Muscle of arm (tissue), 14 donors: ENCODE measurements at places on chromosomes 7 and 10.

DNA sequence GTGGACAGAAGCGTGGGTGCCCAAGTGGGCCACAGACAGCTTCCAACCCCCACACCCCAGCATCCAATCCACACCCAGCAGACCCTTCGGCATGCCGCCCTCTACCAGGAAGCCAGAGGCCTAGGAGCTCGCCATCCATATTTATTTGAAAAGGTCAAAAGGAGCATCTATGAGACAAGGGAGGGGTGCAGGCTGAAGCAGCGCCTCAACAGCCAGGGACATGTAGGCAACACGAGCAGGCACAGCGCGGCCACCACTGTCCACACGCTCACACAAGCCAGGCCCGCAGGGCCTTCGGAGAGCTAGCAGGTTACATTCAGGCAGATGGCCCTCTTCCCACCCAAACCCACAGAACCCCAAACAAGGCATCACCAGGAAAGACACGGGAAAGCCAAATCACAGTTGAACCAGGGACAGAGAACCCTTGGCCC lies 34.6 kb downstream of the PSAP start:
- DNase-seq = no peak

GRCh38 chr7:73919694-73920375 lies 58.9 kb downstream of the TMEM270 start:
- DNase-seq = no peak

- DNase-seq = no peak
Observed at GRCh38 chr7:49166441-49166840, 242.1 kb downstream of the CDC14C start.

DNA sequence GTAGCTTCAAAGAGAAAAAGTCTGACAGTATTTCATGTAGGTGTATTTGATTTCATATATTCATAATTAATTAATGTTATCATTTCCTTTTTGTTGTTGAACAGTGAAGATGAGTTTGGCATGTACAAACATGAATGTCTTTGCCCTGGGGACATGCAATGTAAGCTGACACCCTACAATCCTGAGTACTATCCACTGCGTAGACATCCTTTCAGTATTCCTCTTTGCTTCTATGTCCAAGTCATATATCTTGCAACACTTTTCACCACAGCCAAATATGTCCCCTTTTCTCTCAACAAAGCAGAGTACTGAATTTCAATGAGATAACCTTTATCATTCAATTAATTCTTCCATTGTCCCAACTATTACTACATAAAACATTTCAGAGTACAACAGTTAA lies 93.6 kb downstream of the GPR37 start:
- DNase-seq = no peak

DNA sequence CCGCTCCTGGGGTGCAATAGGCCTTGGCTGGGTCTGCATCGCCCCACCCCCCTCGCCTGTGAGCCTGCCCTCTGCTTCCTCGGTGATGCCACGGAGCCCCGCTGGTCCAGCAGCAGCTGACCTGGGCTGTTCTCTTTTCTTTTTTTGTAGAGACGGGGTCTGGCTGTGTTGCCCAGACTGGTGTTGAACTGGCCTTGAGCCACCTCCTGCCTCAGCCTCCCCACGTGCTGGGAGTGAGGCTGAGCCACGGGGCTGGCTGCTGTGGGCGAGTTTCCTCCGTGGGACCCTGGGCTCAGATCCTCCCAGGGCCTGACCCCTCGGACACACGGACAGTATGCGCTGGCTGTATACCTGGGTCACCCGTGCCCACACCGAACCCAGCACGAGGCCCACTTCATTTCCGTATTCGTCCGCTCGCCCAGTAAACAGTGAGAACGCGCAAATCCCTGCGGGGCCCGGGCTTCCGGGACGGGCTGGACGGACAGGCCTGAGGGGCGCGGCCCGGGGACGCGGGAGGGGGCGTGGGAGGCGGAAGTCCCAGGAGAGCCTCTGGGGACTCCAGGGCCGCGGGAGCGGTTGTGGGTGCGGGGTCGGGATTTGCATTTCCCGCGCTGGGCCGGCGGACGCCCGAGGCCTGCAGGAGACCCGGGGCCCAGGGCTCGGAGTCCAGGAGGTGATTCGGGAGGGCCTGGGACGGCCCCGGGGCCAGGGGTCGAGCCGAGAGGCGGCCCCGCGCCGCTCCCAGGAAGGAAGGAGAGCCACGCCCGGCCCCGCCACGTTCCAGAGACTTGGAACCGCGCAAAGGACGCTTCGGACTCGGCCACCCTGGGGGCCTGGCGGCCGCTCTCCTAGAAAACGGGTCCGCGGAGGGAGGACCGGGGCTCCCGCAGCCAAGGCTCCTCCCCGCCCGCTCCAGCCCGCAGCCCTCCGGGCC lies 57.7 kb upstream of the DNAJB6 start:
- DNase-seq = no peak

DNA sequence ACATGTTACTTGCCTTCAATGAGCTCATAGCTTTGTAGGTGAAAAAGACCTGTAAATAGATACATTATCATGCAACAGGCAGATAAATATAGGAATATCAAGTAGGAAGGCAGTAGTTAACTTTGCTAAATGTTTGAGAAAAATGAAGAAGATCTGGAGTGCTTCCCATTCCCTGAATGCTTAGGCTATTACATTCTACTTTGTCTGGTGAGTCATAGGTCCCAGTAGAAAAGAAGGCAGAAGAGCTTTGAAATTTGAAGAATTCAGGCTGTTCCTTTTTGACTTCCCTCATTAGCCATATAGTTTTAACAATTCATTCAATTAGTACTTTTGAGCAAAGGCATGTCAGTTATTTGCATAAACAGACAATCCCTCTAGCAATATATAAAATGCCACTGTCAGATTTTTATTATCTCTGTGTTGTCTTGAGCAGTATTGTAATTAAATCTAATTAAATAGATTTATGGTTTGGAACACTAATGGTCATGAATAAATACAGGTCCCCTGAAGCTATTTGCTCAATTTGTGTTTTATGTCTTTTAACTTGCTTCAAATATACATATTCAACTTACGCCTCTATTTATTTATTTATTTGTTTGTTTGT lies 875.0 kb downstream of the REEP3 start:
- DNase-seq = peak; percentile 41

GRCh38 chr10:88088441-88089340 lies 225.3 kb downstream of the PTEN start:
- DNase-seq = no peak

GRCh38 chr7:107847168-107847835 lies 43.7 kb upstream of the DLD start:
- DNase-seq = no peak

GRCh38 chr7:101402081-101402779 lies 39.6 kb downstream of the COL26A1 start:
- DNase-seq = no peak

DNA sequence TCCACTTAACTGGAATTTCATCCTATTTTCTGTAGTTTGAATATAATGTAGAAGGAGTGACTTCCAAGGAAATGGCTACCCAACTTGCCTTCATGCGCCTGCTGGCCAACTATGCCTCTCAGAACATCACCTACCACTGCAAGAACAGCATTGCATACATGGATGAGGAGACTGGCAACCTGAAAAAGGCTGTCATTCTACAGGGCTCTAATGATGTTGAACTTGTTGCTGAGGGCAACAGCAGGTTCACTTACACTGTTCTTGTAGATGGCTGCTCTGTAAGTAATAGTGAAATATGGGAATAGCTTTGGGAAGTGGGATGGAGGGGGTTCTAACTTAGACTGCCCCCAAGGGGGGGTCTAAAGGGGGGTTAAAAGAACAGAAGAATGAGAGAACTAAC lies 34.5 kb downstream of the COL1A2 start:
- DNase-seq = peak; percentile 13
